Psoas muscle (tissue), 8 donors: ENCODE measurements at places on chromosomes 11 and 22. TPM values are rescaled to one million over a fixed set of nuclear protein-coding genes. Genes with fewer than 3 reads are reported as not detected.

The CD59 gene
- total RNA-seq: 586 TPM

The OR52E8 gene
- not detected for total RNA-seq

The SAA2 gene
- 35.5 TPM for total RNA-seq

The ANKRD49 gene
- 5.4 TPM for total RNA-seq

The SORL1 gene
- total RNA-seq: 1.7 TPM

The CHEK1 gene
- 0.57 TPM for total RNA-seq

The SHISAL1 gene
- 0.11 TPM for total RNA-seq

DNA sequence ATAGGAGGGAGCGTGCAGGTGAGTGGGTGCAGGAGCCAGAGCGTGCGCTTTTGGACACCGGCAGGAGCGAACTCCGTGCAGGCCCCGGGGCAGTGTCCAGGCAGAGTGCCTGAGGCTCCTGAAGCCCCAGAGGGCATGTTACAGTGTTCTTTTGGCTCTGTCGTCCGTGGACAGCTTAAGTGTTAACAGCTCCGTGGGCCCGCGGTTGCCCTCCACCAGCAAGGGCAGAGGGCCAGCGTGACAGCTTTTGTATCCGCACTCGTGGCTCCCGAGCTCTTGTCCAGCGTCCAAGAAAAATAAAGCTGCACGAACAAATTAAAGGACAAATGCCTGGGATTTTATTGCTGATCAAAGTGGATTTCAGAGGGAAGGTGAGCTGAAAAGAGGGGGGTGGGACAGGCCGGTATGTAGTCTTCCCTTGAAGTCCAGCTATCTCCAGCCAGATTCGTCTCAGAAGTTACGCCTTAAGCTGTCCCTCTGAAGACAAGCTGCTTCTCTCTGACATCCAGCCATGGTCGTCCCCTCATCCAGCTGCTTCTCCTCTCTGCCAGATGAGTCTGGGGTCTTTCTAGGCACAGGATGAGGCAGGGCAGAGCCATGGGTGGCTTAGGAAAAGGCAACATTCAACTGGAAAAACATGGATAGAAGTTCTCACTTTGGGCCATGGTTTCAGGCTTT lies 968 bp upstream of the TMEM109 start:
- no peak for DNase-seq

DNA sequence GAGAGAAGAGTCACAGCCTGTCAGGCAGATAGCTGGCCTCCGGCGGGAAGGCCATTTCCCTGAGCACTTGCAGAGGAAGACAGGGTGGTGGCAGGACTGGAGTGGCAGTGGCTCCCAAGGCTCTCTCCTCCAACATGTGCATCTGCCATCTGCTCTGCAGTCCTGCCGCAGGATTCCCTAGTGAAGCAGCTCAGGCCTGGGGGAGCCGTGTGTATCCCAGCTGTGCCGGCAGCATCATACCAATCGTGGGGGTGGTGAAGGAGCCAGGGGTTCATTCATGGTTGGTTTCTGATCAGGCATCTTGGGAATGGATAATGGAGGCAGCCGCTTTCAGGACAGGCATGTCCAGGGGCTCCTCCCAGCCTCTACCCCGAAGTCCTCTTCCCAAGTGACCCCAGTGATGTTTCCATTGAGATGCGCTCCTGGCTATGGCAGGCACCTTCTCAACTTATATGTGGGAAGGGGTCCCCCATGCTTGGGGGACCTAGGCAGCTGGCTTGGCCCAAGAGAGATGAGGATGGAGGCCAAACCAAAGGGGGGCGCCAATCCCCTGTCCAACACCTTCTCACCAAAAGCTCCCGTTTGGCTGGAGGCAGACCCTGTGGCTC lies 6.1 kb downstream of the TAGLN start:
- DNase-seq: no peak

DNA sequence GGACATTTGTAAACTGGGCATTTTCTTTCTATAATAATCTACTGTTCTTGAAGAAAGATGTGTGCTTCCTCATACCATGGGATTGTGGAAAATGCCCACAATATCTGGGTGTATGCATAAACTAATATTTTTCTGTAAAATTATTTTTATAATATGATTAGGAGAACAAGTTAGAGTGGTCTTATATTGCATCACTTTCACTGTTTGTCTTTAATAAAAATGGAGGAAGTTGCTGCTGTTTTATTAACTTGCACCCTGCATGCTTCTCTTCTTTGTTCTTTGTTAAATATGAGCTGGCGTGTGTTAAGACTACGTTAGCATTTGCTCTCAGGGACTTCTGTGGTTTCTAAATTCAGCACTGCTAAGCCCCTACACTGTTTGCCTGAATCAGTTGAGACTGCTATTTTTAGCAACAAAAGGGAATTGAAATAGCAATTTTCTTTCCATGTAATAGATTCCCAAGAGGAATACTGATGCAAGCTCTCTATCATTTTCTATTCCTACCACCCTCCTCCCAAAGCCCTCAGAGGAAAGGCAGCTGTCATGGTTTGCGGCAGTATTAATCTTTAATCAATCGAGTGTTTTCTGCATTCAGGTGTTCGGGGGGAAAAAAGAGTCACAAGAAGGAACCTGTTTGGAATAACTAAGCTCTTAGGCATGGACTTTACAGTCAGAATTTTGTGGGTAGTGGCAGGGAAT lies 56.1 kb downstream of the HSD17B12 start:
- DNase-seq: no peak

DNA sequence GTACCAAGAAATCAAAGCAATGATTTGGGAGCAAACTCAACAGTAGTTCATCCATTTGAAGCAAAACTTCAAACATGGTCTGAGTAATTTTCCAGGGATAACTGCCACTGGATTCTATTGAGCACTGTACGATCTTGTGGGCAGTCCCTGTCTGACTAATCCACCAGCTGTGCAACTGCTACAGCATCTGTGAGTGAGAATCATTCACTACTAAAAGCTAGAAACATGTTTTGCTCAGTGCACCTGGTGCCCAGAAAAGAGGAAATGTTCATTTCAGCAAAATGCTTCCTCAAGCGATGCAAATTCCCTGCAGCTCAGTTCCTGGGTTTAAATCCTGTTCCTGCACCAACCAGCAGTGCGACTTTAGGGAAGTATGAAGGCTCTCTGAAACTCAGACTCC lies 1077.9 kb downstream of the DLG2 start:
- no peak for DNase-seq

DNA sequence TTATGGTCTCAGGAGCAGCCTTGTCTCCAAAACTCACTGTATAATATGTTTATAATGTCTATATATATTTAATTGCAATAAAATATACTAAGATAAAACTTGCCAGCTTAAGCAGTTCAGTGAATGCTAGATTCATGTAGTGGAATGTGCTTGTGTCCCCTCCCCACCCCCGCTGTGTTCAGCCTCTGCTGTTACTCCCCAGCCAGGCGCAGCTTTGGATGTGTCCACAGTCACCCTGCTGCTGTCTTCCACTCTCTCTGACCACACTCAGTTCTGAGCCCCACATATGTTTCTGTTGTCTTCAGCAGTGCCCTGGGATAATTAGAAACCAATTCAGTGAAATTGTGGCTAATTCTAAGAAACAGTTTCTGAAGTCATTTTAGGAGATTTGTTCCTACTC lies 52.2 kb downstream of the PPFIA1 start:
- DNase-seq: no peak

DNA sequence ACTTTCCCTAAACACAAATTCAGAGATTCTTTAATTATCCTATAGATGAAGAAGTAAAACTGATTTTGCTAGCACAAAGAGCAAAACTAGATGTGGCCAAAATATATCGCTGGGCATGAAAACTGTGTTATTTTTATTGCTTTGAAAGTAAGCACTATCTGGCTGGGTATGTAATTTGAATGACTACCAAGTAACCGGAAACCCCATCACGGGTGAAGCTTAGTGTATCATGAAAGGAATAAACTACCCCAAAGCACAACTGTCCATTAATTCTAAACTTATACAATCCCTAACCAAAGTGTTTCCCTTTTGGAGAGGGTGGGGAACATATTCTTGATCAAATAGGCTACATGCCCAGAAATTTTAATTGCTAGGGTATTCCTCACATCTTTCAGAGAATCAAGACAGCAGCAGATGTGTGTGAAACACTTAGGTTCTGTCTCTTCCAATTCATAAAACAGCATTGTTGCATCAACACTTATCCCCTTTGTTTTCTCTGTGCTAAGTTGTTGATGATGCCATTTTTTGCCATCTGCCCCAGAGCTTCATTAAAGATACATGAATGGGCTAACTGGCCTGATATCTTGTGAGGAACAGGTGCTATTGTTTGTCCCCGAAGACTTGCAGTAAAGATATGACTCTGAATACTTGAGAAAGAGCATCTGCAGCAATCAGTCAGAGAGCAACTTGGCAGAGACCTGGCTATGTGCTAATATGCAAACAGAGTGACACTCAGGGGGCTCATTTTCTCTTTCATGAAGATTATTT lies 238.2 kb downstream of the SOX6 start:
- DNase-seq: no peak

GRCh38 chr11:63887386-63887999 lies 29.5 kb downstream of the RCOR2 start:
- no peak for DNase-seq

DNA sequence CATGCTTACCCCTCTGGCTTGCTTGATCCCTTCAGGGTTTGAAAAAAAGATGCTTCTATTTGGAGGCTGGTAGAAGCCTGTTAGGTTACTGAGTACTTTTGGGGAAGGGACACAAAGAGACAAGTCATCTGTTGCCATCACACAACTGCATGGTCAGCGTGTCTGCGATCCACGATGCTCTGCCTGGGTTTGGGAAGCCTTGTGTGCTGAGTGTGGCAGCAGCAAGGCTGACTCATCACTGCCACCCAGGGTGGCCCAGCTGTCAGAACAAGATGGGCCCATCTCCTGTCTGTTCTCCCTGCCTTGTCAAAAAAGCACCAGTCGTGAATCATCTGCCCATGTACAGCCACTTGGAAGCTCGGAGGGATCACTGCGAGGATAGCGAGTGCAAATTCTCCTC lies 26.2 kb downstream of the UBASH3B start:
- no peak for DNase-seq

GRCh38 chr11:47060807-47061206 lies 115.9 kb downstream of the ARFGAP2 start:
- DNase-seq: no peak

DNA sequence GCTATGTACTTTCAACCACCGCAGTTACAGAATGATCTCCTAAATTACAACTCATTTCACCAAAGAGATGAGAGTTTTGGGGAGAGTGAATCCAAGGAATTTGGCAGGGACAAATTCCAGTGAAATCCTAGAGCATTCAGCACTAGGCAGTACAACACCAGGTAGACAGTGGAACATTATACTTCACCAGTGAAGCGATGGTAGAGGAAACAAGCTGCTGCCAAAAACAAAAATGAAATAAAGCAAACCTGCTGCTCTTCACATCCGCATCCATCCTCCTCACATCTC lies 16.9 kb downstream of the SMCO4 start:
- DNase-seq: no peak

- no peak for DNase-seq
Observed at GRCh38 chr11:121575963-121576290, 123.2 kb upstream of the SORL1-AS1 start.

- peak; percentile 64 for DNase-seq
Observed at GRCh38 chr11:62601122-62601371, 618 bp downstream of the MTA2 start.

DNA sequence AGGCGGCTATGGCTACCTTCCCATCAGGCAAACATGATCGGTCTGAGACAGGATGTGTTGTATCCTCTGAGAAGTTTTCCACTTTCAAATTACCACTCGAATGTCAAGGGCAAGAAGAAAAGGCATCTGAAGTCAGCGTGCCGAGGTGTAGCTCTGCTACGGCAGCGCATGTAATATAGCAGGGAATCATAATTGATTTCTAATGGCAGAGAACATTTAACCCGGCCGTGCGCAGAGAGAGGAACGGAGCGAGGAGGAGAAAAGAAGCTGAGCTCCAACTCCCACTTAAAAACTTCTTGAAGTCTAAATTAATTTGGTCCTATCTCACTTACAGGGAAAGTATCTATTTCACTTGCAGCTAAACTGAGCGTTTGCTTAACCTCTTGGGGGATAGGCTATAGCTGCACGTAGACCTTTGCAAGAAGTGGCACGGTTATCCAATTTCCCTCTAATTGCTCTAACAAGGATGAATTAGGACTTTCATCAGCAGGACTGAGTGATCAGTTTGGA lies 137.3 kb upstream of the KIRREL3 start:
- DNase-seq: no peak

GRCh38 chr11:108197351-108197750 lies 25.1 kb downstream of the NPAT start:
- no peak for DNase-seq
